ENCODE measurements at places on chromosomes 6 and 20.
A peak's percentile ranks its signal among the peaks of the same experiment; 100 is the strongest.

DNA sequence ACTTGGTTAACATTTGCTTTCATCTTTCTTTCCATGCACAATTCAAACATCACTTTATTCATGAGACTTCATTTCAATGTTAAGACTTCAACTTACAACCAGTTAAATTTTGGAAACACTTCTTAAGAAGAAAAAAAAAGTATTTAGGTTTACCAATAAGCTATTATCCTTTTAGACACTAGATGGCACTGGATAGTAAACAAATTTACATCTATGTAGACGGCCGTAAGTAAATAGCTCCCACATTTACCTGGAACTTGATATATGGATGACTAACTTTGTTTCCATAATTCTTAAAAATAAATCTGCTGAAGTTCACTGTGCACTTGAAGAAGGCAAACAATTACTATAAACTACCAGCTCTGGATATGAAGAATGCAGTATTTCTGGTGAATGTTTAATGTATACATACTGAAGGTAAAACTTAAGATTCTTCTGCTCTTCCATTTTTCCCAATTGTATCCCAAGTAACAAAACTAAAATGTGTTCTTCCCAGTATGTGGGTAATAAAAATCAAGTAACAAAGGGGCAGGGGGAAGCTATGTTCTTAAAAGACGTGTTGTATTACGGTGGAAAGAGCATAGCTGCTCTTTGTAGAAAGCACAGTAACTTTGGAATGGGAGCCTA lies 130.6 kb upstream of the C6orf118 start:
- DNase-seq: no peak

DNA sequence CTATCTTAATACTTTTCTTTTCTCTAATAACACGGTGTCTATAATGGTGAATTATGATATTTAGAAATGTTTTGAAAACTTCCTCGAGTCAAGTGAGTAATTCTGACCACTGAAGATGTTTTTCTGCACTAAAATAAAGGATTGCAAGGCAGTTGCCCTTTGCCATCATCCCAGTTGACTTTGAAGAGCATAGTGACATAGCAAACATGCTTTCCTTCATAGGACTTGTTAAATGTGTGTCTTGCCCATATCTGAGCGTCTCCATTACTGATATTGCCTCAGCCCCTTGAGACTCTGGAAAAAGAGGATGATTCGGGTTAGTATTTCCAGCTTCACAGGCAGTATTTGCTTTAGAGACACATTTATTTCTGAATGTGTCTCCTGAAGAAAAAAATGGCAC lies 125.2 kb upstream of the MCHR2 start:
- no peak for DNase-seq

- peak; percentile 74 for DNase-seq
Measured at GRCh38 chr6:149060300-149060984, 257.1 kb upstream of the TAB2 start.

DNA sequence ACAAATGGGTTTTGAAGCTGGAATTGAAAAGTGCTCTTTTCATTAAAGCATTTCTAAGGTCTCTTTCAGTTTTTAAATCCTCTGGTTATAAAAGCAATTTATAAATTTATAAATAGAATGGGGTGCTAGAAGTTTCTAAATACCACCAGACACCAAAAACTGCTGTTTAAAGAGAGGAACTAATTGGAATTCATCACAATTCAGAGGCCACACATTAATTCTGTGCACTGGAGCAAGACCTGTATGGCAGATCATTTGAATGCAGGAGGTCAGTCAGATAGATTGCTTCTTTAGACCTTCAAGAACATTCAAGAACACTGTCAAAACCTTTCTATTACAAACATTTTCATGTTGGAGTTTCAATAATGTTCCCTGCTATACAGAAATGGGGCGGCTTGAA lies 55.1 kb downstream of the ALDH8A1 start:
- DNase-seq: no peak

DNA sequence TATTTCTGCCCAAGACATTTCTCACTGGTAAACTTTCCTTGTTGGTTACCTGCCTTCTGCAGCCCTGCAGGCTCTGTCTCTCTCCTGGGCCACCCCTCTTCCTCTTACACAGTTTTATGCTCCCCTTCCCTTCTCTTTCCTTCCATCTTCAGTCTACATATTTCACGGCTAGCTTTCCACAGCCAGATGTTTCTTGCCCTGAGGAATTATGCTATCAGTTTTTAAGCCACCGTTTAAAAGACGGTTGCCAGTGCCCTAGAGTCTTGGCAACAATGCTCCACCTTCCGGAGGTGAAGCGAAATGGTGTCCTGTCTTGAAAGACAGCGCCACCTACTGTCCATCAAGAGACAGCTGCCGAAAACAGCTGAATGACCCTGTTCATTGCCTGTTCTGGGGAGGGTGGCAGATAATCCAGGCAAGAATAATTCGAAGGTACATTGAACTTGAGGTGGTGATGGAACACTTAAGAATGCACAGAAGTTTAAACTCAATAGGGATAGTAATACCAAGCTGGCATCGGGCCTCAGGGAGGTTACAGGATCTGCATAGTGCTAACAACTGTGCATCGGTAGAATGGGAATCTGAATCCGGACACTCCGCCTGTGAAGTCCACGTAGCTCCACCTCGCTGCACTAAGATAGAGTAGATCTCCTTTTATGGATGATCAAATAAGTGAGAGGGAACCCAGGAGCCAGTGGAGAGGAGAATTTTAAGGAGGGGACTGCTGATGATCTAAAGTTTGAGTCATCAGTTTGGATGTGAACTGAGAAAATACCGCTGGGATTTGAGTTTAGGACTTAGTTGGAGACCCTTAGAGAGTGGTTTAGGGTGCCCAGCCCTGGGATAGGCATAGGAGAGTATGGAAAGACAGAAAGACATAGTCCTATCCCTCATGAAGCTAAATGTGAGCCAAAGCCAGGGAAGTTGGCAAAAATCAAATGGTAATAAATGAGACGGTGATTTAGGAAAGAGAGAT lies 4.8 kb upstream of the TRIM40 start:
- peak; percentile 81 for DNase-seq

- DNase-seq: no peak
Measured at GRCh38 chr20:38065764-38066375, 32.3 kb downstream of the RPRD1B start.

- DNase-seq: no peak
Measured at GRCh38 chr20:21609981-21610380, 95.5 kb upstream of the PAX1 start.

DNA sequence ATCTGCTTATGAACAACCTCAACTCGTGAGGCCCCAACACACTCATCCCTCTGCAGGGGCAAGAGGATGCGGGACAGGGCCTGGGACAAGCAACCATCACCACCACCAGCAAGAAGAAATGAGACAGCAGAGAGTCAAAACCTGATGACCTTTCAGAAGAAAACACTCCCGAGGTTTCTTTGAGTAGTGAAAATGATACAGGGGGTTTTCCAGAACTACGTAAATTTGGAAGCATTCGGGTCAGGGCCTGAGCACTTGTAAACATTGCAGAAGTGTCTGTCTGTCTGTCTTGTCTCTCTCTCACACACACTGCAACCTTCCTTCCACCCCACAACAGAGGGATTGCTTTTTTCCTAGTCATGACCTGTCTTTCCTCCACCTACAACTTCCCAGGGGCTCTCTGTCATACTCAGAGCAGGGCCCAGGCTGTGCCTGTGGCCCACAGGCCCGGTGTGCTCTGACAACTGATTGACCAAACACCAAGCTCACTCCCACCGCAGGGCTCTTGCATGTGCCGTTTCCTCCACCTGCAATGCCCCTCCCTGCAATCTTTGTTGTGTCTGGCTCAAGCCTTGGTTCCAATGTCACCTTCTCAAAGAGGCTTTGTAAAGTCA lies 90.9 kb downstream of the BMP7 start:
- DNase-seq: no peak

- no peak for DNase-seq
Measured at GRCh38 chr6:161133963-161134362, 139.9 kb downstream of the AGPAT4 start.
